ENCODE measurements at places on chromosomes 3 and 15.

DNA sequence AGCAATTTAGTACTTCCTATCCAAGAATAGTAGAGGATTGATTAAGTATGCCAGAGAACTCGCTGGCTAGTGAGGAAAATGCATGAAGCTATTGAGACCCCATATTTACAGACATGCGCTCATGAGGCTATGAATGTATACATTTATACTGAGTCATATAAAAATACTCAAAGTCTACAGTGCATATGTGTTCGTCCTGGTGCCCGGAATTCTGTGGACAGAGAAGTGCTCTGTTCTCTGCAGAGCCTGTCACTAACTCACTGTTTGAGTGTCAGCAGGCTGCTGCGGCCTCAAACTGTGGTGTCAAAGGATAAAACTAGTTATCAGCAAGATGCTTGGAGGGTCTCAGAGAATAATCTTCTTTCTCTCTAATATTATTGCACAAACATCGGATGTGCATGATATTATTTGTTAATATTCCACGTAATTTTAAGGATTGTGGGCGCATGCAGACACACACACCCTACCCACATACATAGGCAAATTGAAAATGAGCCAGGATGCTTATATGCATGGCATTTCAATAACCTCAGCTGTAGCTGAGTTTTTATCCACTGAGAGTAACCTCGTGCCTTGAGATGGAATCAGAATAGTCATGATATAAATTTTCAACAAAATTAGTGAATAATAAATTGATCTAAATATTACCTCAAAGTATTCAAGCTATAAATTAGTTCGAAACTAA, 50.0 kb upstream of the TSC22D2 start:
- DNase-seq = no peak

- DNase-seq = no peak
Observed at GRCh38 chr3:103963599-103963998, 1403.1 kb upstream of the ALCAM start.

GRCh38 chr3:154684021-154684420, 254.0 kb upstream of the GPR149 start:
- no peak for DNase-seq

DNA sequence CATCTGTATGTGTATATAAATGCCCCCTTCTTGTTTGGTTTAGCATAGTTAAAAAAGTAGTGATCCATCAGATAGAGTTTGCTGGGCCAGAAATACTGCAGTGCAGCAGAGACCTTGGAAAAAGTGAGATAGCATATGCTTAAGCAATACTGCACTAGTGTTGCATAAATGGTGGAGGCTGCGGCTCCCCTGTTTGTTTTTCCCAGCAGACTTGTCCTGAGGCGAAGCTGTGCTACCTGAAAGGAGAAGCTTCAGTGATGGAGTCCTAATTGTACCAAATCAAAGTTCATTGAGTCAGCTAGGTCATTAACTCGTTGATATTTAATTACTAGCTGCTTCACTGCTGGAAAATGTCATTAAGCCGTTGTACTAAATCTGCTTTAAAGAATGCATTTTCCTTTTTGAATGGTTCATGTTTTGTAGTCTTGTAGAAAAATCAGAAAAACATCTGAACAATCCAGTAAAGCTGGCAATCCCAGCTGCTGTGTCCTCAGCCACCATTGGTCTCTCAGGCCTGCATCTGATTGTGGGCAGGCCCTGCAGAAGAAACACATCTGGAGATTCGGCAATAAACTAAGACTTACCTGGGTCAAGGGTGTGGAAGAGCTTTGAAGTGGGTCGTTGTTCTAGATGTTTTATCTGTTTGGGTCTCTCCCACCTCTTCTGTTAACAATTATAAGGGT, 169.6 kb downstream of the B3GALNT1 start:
- DNase-seq = no peak

- DNase-seq = no peak
Observed at GRCh38 chr3:186883686-186884058, 41.2 kb downstream of the ADIPOQ start.

- DNase-seq = no peak
Observed at GRCh38 chr15:100941536-100941935, 22.4 kb downstream of the LRRK1 start.

- DNase-seq = no peak
Observed at GRCh38 chr3:136790786-136791185, 28.1 kb upstream of the SLC35G2 start.

GRCh38 chr3:85979034-85979433, 1011.9 kb downstream of the VGLL3 start:
- no peak for DNase-seq

Data from SIG-M5 (cell line).